ENCODE measurements at places on chromosomes 4 and X.

GRCh38 chr4:134906404-134907023 is 704.9 kb upstream of the PABPC4L start:
- no peak for DNase-seq

- DNase-seq: peak; percentile 68
Observed at GRCh38 chrX:12771445-12772069, 19.7 kb upstream of the PRPS2 start.

DNA sequence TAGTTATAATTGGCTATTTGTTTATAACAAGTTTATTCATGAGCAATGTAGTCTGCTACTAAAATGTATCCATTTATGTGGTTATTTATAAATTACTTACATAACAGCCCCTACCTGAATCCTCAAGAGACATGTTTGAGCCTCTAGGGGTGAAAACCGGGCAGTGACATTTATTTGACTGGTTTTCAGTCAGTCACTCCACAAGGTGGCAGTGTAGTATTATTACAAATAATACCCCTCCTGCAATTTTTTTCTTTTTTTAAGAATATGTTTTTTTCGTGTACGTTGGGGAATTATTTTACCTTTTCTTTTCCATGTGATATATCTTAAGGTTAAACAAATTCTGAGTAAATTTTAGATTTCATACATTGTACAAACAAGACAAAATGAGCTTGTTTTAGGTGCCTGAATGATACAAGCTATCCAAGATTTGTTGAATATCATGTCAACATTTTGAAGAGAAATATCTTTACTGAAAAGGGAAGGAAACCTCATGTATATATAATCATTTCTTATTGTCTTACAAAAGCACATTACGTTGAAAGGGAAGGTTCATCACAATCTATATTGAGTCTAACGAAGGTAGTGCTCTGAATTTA is 598.7 kb upstream of the TECRL start:
- no peak for DNase-seq

DNA sequence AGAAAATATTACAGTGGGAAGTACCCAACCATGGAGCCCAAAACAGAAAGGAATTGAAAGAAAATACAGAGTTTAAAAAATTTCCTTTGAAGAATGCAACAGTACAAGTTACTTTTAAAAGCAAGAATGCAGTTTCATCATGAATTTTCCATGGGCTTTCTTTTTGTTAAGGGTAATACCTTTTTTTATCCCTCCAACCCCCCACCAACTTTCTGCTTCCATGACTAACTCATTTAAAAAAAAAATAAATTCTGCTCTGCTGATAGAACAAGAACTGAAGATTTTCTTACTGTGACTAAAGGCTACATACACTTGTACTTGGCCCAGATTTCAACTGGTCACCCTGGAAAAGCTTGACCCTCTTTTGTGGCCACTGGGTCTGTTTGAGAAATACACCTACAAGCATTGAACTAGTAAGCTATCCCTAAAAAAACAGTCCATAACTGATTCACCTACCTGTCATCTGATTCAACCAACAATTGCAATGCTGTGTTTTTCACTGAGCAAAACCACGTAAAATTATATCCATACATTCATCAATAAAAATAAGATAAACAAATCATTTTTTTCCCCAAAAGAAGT is 214.2 kb downstream of the NSUN7 start:
- no peak for DNase-seq

- no peak for DNase-seq
Observed at GRCh38 chr4:65651751-65652150, 18.5 kb downstream of the EPHA5 start.
